Esophagus muscularis mucosa (tissue), 4 donors: ENCODE measurements at places on chromosomes 4 and X. TPM values are rescaled to one million over a fixed set of nuclear protein-coding genes. Genes with fewer than 3 reads are reported as not detected.

Gene INTS6L
- total RNA-seq: 7.3 TPM

Gene UGT2B15
- total RNA-seq: not detected

DNA sequence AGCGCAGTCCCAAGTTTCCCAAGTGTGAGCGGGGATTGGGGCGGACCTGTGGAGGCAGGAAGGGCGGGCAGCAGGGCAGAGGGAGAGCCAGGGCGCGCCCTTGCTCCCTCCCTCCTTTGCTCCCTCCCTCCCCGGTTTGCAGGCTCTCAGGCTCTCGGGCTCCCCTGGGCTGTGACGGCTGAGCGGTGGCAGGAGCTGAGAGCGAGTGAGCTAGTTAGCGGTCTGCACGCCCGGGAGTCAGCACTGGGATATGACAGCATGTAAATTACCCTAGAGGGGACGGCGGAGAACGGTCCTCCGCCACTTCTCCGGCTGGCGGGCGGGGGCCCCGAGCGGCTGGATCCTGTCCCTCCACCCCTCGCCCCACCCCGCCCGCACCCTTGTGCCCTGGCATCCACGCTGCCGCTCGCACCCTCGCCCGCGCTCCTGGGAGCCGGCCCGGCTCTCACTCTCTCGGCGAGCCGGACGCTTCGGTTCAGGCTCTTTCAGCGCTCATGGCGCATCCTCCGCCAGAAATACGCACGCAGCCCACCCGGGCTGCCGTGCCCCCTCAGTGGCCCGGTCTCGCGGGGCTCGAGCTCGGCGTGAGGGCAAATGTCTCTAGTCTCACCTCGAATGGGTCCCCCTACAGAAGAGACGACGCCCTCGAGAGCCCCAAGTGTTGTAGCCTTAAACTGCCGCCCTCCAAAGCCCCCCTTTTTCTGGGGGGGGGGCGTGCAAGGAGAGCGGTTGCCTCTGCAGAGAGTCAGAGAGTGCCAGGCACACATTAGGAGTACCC, at the start of gene TSC22D3:
Gene TSC22D3, minus strand, starts transcription at position 54 of the 778 bp plus-strand sequence. CDS start 368 bp downstream, outside the sequence.
- H3K36me3 ChIP-seq: peaks cover 3% of the 10 kb centered on the region
- peak within 1 kb of the TSS; percentile 90 for H3K27ac ChIP-seq
- H3K4me3 ChIP-seq: peak within 1 kb of the TSS; percentile 63
- peak; percentile 92 for DNase-seq
- peaks cover 50% of the 10 kb centered on the region for H3K4me1 ChIP-seq

- DNase-seq: no peak
- peak overlapping the region; percentile 67 for H3K27ac ChIP-seq
- H3K4me1 ChIP-seq: peaks cover 51% of the 10 kb centered on the region
- H3K4me3 ChIP-seq: no peak overlapping the region
These were observed 89.5 kb downstream of the CBR4 start for GRCh38 chr4:168920441-168921065.
